ENCODE measurements at places on chromosomes 7 and 10.

DNA sequence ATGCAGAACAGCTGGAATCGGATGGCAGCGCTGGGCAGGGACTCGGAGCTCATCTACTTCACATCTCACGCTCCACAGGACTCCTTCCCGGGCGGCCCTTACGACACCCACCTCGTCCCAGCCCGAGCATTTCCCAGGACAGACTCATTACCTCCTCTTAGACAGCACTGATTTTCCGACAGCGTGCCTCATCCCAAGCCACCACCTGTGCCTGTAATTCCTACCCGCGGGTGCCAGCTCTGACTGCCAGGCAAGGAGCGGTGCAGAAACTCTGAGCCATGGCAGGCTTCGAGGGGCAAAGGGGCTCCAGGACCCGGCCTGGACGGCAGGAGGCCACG, 25.6 kb downstream of the GPER1 start:
- no peak for DNase-seq

DNA sequence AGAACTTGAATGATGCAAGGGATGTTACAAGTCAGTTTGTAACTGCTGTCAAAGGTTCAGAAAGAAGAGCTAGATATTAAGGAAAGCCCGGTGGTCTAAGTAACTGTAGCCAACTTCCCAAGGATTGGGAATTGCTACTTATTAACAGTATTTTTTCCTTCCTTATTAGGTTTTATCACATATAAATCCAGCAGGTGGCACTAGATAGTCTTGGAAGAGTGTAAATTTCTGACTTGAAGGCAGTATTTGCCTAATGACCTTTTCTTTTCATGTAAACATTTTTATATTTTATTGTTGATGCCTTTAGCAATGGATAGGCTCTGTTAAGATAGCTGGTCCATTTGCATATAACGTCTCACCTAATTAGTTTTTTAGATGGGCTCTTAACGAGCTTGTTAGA, 51.2 kb downstream of the ANLN start:
- no peak for DNase-seq

DNA sequence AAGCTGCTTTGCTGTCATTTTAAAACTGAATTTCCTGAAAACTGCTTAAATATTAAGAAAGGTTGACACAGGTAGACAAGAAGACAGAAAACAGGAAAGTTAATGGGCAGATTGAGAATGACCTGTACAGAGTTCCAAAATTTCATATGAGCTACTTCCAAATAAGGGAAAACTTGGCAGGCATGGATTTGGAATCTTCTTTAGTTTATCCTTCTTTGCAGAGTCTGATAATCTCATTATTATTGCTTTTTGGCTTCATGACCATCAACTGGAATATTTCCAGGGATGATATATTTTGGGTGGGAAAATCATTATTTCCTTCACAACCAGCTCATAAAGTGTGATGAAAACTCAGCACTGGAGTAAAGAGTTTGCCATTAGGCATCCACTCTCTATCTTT, 346.5 kb upstream of the NPVF start:
- no peak for DNase-seq

DNA sequence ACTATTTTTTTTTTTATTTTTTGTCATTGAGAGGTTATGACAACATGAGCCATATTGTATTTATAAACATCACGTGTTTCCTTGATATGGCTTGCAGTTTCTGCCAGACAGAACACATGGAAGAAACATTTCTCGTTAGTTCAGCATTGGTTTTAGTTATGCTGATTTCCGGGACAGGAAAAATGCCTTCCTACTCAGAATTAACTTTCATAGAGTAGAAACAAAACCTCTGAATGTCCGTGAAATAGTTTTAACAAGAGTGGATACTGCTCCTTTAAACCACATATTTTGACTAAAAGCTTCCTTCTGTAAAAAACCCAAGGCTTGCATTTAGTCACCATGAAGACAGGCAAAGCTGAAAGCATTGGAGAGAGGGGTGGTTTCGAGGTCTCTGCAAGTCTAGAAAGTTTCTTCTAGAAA, 240.4 kb downstream of the KIAA1217 start:
- DNase-seq = no peak

DNA sequence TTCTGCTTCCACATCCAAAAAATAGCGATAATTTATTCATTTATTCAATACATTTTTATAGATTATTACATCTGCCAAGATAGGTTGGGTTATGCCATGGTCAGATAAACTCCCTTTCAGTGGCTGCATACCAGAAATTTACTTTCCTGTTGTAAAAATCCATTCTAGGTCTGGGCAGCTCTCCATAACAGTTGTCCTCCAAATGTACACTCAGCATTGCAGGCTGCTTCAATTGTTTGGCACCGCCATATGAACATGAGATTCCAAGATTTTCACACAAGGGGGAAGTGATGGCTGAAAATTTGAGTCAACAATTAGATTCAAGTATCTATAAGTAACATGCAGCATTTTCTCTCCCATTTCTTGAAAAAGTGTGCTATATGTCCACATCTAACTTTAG, 568.7 kb downstream of the ETV1 start:
- DNase-seq = no peak

DNA sequence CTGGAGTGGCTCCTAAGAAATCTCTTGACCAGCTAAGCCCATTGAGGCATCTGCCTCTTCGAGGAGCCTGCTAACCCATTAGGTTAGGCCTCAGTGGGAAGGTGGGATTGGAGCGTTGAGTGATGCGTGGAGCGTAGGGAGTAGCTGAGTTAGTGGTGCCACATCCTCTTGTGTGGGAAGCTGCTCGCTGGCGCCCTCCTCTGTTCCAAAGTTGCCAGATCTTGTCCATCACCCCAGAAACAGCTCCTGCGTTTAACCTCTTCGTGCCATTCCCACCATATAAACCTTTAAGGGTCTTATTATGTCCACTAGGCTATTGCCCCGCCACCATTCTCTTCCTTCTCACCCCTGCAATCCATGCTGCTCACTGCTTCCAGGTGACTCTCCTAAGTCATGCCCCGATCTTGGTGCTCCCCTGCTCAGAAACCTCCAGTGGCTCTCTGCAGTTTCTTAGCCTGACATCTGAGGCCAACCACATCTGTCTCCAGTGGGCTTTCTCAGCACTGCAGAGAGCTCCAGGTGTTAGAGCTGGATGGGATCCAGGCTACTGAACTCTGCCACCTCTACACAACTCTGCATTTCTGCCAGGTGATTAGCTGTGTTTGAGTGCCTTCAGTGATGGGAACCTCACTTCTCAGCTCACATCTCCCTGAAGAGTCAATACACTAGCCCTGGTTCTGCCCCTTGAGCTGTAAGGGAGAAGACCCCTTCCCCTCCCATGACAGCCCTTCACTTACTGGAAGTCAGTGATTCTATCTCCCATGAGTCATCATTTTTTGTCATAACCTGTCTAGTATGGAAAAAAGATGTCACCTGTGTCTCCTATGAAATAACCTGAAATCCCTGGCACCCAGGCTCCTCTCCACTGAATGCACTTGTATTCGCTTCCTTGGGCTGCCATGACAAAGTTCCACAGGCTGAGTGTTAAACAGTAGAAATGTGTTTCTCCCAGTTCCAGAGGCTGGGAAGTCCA, 65.0 kb upstream of the FGFR2 start:
- no peak for DNase-seq
